ENCODE measurements at places on chromosomes 13 and 19.

- DNase-seq = peak; percentile 33
Measured at GRCh38 chr13:112943309-112944125, 25.5 kb upstream of the MCF2L start.

- DNase-seq = peak; percentile 43
Measured at GRCh38 chr13:97028441-97029299, 34.4 kb upstream of the OXGR1 start.

- DNase-seq = no peak
Measured at GRCh38 chr19:50780753-50781435, 9.3 kb upstream of the ACP4 start.

GRCh38 chr13:69657676-69658075 lies 449.9 kb upstream of the ATXN8OS start:
- DNase-seq = no peak

GRCh38 chr19:54393381-54393780 lies 21.9 kb upstream of the TTYH1 start:
- DNase-seq = no peak

Measured in activated naive CD4-positive, alpha-beta T cell treated with Interleukin-2 at 50 U/mL for 16 hours (primary cell).